Neural crest cell (in vitro differentiated cells): ENCODE measurements at places on chromosomes 2 and 18.

- DNase-seq = no peak
Observed at GRCh38 chr18:51165296-51165695, 32.2 kb downstream of the MEX3C start.

- no peak for DNase-seq
Observed at GRCh38 chr2:222492683-222493082, 68.3 kb downstream of the SGPP2 start.

- DNase-seq = no peak
Observed at GRCh38 chr2:95372216-95372829, 30.2 kb upstream of the FAHD2A start.

DNA sequence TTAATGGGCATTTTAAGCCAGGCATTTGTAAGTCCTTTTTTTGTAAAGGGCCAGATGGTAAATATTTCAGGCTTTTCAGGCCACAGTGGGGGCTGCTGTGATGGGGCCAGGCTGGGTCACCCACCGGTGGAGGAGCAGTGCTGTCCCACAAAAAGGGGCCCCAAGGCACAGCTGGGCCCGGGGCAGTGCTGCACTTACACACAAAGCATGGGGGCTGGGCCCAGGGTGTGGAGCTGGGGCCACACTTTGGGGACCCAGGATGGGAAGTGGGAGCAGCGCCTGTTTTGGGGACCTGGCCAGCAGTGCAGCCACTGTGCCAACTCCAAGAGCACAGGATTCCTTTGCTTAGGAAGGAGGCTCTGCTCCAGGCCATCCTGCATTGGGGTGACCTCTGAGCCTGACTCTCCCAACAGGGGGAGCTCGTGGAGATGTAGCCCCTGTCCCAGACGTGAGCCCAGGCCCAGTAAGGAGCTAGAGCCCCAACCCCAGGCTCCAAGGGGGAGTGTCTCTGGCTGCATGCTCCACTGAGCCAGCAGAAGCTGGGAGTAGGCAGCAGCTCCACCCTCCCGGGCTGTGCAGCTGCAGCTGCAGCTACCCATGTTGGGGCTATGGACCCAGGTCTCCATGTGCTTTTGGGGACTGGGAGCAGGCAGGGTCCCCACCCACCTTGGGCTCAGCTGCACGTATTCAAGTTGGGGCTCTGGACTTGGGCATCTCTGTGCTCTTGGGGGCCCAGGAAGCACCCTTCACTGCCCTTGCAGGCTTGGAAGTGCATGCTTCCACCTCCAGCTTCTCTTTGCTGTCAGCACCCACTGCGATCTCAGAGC, 1036.5 kb upstream of the CNTNAP5 start:
- no peak for DNase-seq

DNA sequence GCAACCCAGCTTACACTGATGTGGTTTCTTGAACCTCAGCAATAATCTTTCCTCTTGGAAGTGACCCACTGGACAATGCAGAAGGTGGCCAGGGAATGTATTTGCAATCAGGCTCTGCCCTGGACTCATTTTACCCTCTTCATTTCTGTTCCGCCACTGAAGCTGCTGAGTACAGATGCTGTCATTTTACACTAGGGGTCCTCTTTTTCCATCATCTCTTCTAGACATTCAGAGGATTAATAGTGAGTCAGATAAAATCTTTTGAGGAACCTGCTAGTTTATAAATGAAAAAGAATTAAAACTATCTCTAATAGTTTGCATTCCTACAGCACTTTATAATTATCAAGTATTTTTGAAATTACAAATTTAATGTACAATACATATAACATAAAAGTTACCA, 87.9 kb upstream of the PNPT1 start:
- no peak for DNase-seq

GRCh38 chr2:67713376-67713775, 316.2 kb downstream of the ETAA1 start:
- DNase-seq = no peak

GRCh38 chr2:203578759-203579643, 43.9 kb upstream of the RAPH1 start:
- DNase-seq = no peak

GRCh38 chr2:80459028-80459427, 154.5 kb upstream of the LRRTM1 start:
- DNase-seq = no peak

- no peak for DNase-seq
Observed at GRCh38 chr18:6659963-6660725, 69.4 kb upstream of the ARHGAP28 start.

DNA sequence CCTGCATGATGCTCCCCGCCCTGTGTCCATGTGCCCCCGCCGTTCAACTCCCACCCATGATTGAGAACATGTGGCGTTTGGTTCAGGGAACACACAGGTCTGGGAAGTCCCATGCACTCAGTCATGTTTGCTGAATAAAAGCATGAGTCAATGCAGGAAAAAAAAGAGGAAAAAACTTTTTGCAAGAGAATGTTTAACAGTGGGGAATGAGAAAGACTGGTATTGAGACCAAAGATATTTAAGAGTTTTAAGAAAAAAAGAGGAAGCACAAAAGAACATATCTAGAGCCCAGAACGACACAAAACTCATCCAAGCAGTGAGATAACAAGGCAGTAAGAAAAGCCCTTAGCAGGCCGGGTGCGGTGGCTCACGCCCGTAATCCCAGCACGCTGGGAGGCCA, 279.2 kb upstream of the THSD7B start:
- no peak for DNase-seq

DNA sequence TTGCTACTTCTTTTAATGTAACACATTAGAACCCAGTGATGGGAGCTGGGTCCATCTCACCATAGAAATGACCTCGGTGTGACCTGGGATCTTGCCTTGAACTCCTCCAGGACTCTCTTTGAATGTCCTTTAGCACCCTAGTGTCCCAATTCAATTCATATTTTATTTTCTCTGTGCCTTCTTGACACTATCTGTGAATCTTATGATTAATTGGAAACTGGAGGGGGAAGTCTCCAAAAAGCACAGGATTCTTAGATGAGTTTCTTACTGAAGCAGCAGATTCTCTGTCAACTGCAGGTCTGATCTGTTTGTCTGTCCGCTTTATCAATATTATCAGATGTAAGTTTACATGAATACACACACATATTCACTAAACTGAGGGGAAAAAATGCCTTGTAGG, 470 bp downstream of the DHRS9 start:
- no peak for DNase-seq

DNA sequence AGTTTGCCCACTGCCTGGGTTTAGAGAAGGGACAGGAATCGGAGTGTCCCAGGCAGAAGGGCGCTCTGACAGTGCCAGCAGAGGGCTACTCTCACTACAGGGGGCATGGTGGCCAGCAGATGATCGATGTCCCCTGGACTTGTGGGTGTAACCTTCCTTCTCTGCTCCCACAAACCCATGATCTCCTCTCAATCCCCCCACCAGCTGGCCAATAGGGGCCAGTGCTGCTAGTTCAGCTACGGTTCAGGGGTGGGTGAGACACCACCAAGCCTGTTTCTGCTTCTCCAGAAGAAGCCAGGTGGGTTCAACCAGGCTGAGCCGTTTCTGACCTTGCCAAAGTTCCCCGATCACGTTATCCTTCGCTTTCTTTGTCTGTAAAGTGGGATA, 1.3 kb downstream of the NPPC start:
- DNase-seq = no peak

GRCh38 chr2:152418688-152419087, 83.7 kb downstream of the FMNL2 start:
- DNase-seq = no peak

GRCh38 chr2:47014564-47015051, 99.0 kb upstream of the MCFD2 start:
- no peak for DNase-seq

DNA sequence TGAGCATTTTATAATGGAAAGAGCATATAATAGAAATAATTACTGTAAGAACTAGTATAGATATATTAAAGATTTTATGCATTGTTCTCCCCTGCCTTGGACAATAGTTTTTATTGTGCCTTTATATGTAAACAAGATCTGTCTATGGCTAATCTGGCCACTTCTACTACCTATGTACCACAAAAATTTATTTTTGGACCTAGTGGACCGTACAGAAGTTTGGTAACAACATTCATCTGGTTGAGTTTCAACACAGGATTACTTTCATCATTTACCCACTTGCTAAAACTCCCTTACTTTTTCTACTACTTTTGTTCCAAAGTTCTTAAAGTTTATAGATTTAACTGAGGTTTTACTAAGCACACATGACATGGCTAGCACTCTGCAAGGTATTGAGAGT, 13.2 kb upstream of the MYOM1 start:
- DNase-seq = no peak

DNA sequence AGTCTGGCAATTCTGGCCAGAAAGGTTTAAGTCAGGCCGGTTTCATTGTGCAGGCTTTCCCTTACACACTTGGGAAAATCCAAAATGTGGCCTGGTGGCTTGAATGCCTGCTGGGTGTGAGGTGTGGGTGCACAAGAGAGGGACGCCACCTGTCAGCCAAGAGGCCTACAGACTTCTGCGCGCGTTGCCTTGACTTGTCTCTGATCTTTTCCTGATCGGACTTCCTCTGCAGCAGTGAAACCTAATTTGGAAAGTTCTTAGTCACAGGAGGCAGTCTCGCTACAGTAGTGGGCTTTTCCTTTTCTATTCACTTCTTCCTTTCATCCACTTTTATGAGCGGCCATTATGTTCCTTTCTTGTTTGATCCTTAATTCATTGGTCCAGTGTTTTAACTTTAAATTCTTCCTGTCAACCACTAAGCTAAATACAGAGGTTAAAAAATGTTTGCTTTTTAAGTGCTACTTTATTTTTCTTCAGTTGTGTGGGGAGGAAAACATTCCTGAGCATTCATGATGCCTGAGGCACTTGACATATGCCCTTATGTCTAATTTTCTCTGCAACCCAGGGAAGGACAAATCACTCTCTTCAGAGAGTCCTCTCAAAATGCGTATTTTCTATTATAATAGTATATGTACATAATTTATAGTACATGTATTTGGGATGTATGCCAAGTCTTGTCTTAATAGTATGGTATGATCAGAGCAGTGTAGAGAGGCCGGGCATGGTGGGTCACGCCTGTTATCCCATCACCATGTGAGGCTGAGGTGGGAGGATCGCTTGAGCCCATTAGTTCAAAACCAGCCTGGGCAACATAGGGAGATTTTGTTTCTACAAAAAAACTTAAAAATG, 128.9 kb downstream of the WDSUB1 start:
- no peak for DNase-seq

DNA sequence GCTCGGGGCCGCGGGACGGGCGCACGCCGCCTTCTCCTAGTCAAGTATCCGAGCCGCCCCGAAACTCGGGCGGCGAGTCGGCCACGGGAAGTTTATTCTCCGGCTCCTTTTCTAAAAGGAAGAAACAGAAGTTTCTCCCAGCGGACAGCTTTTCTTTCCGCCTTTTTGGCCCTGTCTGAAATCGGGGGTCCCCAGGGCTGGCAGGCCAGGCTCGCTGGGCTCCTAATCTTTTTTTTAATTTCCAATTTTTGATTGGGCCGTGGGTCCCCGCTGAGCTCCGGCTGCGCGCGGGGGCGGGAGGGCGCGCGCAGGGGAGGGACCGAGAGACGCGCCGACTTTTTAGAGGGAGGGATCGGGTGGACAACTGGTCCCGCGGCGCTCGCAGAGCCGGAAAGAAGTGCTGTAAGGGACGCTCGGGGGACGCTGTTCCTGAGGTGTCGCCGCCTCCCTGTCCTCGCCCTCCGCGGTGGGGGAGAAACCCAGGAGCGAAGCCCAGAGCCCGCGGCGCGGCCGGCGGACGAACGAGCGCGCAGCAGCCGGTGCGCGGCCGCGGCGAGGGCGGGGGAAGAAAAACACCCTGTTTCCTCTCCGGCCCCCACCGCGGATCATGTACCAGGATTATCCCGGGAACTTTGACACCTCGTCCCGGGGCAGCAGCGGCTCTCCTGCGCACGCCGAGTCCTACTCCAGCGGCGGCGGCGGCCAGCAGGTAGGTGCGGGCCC, 617 bp downstream of the FOSL2 start:
- DNase-seq = peak; percentile 31

- no peak for DNase-seq
Observed at GRCh38 chr2:203590496-203590895, 55.4 kb upstream of the RAPH1 start.

DNA sequence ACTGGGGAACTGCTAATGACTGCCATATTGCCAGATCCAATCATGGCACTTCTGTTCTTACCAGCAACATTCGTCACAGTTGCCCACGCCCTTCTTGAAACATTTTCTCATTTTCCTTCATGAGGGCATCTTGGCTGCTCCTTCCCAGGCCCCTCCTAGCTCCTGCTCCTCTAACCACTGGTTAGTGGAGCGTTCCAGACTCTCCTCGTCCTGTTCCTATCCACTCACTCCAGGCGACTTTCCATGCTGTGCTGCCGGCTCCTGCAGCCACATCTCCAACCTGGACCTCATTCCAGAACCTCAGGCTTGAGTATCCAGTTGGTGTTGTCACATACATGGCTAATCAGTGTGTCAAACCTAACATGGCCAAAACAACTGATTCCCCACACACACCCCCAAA, 1.3 kb upstream of the ADI1 start:
- DNase-seq = no peak

DNA sequence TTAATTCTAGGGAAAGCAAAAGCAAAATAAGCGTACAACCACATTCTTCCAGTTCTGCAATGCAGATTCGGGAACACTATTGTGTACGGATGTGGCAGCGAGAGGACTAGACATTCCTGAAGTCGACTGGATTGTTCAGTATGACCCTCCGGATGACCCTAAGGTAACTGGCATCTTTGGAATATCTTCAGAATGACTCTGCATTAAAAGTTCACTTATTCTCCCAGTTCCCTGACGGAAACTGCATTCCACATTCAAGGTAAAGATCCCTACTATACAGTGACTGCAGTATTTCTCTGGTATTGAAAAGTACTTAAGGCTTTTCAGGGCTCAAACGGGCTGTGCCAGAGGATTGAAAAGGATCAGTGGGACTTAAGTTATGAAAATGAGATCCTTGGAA, 10.9 kb downstream of the DDX18 start:
- no peak for DNase-seq

- no peak for DNase-seq
Observed at GRCh38 chr18:79558196-79558932, 121.2 kb upstream of the CTDP1 start.

- no peak for DNase-seq
Observed at GRCh38 chr2:119076713-119077112, 81.8 kb downstream of the C1QL2 start.

DNA sequence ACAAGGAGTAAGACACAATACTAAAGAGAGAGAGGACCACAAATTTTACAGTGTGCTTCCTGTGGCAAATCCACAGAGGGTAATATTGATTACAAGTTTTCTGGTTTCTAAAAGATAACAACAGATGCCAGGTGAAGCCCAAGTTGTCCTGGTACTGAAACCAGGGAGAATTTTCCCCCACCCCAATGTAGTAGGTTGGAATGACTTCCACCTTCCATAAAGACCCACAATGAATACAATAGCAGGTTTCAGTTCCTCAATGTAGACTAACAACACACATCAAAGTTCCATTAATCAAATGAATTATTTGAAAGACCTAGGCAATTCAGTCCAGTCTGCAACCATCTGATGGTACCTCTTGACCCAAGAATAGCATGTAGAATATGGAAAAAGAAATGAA, 44.0 kb upstream of the TMEM247 start:
- no peak for DNase-seq

- no peak for DNase-seq
Observed at GRCh38 chr18:74360852-74361655, 45.4 kb downstream of the C18orf63 start.

GRCh38 chr18:51867767-51868166, 472.2 kb upstream of the DCC start:
- peak; percentile 25 for DNase-seq

- DNase-seq = no peak
Observed at GRCh38 chr2:129849559-129850160, 129.8 kb upstream of the RAB6C start.
